ENCODE measurements at places on chromosomes 5 and 9.

DNA sequence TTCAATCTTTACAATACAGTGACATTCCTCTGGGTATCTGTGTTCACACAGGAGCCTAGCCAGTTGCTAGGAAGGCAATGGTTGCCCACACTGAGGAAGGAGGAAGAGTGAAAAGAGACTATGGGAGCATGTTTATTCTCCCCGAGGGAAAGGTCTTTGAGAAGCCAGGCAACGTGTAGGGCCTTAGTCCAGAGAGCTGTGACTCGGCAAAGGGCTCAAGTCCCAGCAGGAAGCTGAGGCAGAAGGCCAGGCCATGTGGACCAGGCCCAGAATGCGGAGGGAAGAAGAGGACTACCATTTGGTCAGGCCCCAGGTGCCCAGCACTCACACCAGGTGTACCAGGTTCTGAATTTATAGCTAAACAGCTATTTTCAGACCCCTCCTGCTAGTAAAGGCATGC, 136.6 kb upstream of the DMAC1 start:
- no peak for DNase-seq

DNA sequence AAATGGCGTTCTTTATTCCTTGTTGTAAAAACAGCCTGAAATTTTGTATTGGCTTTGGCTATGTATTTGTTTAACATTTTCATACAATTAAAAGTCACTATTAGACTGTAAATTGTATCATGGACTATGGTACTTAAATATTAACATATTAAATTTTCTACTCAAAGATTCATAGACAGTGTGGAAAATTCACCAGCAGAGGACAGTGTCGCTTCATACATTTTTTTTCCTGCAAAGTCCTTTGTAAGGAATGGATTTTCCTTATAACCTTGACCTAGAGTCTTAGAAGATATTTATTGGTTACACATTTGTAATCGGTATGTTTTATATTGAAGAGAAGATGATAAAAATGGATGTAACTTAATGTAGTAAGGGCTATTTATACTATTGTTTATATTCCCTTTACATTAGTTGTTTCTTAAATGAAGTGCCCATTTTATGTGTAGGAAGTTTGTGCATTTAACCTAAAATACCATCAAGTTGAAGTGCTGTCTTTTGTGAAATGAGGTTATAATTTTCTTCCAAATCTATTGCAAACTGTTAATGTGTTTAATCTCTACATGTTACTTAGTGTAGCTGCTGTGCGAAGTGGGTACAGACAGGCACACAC, 150.1 kb downstream of the KDM4C start:
- DNase-seq = peak; percentile 27

DNA sequence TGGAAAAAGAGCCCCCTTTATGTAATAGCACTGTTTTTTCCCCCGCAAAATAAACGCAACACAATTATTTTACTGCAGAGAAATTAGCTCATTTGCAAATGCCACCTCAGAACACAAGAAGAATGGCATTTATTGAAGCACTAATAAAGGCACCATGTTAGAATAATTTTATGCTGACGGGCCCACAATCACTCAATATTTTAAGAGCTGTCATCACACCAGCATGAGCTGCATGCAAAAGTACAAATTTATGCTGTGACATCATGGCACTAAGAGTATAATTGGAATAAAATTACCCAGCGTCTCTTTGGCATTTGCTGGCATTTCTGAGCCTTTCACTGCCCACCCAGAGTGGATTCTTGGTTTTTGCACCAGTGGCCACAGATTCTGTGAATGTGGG, 364.6 kb downstream of the TLE4 start:
- no peak for DNase-seq

DNA sequence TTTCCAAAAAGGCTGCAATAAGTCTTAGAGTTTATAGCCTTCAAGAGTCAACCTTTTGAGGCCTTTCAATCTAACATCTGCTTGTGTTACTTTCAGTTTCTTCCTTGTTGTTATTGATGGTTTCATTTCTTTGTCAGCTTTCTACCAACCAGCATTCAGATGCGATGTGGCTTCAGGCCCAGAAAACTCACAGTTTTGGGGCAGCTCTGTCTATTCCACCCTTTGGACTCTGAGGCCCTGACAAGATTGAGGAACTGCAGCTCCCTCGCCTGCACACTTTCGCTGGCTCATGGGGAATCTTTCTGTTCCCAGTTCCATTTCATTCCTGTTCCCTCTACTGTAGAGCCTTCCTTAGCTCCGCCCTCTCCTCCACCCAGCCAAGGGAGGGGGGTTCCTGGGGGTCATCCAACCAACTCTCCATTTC, 13.3 kb upstream of the WHRN start:
- no peak for DNase-seq

- no peak for DNase-seq
Measured at GRCh38 chr5:134127988-134128647, 13.6 kb downstream of the TCF7 start.

GRCh38 chr5:1028481-1029281, 20.1 kb downstream of the NKD2 start:
- DNase-seq = no peak

Data from NCI-H1694 (cell line).